ENCODE measurements at places on chromosomes 7 and 10.
A peak's percentile ranks its signal among the peaks of the same experiment; 100 is the strongest.

DNA sequence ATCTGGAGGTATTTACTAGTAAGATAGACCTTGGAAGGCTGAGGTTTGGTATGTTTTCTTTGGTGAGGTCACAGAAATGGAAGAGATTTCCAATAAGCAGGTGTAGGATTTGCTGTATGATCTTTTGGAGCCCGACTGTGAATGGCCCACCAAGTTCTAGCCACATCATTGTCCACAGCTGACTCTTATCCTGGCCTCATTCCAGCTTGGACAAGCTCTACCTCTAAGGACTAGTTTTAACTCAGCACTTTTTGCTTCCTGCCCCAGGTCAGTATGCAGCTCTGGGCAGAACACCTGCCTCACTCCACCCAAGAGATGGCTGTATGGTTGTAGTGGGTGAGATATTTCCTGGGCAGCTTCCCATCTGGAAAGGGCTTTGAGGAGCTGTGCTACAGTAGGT is 6.1 kb upstream of the CPA4 start:
- DNase-seq, result no peak

DNA sequence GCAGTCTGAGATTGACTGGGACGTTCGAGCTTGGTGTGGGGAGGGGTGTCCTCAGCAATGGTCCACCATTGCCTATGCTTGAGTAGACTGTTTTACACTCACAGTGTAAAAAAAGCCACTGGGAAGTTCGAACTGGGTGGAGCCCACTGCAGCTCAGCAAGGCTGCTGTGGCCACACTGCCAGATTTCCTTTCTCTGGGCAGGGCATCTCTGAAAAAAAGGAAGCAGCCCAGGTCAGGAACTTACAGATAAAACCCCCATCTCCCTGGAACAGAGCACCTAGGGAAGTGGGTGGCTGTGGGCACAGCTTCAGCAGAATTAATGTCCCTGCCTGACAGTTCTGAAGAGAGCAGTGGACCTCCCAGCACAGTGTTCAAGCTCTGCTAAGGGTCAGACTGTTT is 80.3 kb downstream of the BICC1 start:
- no peak for DNase-seq

DNA sequence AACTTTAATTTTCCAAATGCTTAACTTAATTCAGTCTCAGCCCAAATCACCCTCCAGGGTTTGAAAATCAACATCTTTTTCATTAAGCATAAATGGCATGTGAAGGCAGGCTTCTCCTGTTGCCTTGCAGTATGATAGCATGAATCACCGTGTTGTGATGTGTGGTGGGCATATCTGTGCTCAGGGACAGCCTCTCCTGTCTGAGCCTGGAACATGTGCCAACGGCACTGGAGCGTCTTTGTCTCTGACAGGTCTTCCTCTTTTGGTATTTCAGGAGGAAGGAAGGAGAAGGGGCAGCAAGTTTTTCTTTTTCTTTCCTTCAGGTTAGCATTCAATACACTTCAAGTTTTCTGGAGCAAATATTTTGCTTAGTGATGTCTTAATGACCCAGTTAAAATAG is 57.6 kb downstream of the LRGUK start:
- DNase-seq, result no peak

DNA sequence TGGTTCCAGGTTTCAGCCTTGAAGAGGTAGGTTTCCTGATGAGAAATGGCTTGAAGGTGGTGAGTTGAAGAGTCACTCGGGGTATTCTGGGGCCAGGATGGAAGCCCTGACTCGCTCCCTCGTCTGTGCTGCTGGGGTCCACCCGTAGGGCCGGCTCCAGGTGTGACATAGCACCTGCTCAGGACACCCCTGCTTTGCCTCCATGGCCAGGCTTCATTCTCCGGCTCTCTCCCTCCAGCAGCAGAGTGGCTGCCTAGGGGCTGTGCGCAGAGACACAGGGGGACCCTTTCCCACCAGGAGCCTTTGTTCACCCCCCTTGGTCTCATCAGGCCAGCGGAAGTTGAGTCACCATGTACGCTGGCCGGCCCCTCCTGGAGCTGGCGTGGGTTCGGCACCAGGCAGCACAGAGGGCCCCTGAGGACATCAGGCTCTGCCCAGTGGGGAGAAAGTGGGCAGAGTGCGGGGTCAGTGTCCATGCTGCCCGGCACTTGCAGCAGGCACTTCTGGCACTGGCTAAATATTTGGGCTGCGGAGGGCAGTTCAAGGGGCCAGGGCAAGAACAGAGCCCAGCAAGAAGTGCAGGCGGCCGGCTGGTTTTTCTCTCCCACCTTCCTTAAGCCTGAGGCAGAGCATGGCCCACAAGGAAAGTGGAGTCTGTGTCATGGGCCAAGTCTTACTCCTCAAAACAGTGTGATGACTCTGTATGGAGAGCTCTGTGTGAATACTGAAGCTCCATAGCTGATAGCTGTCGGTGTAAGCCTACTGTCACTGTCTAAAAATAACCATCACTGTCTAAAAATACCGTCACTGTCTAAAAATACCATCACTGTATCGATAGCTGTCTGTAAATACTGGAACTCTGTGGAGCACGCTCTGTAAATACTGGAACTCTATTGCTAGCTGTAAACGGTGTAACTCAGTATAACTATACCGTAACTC is 3.7 kb upstream of the PRKAR1B start:
- no peak for DNase-seq

DNA sequence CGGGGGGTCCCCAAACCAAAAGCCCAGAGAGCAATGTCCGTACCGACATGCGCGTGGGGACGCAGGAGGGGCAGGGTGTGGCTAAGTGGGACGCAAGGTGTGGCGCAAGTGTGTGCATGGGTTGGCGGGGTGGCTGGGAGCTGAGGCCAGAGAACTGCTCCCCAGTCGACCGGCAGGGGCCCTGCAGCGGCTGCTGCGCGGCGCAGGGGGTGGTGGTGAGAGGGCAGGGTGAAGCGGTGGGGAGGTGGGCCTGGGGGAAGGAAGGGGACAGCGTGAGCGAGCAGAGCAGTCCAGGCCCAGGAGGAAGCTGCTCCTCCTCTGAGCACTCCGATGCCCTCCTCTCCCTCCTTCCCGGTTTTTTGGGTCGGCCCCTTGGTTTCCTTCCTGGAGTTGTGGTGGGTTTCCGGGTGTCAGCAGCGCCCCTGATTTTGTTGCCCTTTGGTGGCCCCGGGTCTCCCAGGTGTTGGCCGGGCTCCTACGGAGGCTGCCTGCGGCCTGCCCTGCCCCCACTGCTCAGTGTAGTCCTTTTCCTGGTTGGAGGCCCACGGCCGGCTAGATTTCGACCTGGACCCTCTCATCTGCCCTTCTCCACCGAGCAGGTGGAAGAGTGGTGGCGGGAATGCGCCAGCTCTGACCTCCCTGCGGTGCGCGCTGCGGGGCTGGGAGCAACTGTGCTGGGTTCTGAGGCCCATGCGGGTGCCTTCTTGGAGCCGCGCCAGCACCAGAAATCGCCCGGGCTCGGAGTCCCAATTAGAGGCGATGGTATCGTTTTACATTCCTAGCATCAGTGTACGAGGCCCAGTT is 40.5 kb upstream of the COMTD1 start:
- no peak for DNase-seq

- no peak for DNase-seq
These were observed 27.1 kb downstream of the MET start for GRCh38 chr7:116698930-116699721.

DNA sequence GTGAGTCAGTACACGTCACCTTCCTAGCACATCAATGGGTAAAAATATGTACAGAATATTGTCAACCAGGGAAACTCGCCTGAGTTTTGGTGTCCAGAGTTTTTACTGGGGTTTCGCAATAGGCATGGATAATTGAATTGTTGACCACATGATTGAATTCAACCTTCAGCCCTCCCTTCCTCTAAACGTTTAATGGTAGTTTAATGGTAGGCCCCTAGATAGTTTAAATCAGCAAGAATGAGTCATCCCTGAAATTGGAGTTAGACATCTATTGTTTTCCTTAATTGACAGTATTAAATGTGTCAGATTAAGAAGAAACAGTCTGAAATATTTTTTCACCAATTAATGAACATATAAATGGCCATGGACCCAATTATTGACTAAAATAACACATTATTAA is 57.8 kb upstream of the CACNA2D1 start:
- no peak for DNase-seq

GRCh38 chr7:43906331-43907010 is at the start of gene URGCP:
Gene URGCP (minus strand): TSS chr7:43906596. CDS start chr7:43906575, 21 bp downstream.
- peak; percentile 17 for DNase-seq

GRCh38 chr7:135204876-135205275 is 6.5 kb downstream of the WDR91 start:
- DNase-seq, result no peak
